ENCODE measurements at places on chromosomes 2 and 18.

DNA sequence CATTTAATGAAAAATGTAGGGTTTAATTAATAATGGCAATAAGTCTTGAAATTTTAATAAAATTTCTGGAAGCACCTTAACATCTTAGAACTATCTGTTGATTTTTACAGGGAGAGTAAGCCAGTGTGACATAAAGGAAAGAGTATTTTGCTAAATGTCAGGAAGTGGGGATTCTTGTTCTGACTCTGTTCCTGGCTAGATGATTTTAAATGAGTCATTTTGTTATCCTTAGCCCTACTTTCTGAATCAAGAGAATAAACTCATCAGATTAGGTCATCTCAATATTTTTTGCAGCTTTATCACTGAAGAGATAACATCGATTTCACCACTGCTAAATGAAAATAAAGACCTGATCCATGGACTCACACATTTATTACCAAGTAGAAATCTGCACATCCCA is 377.5 kb upstream of the CYRIA start:
- DNase-seq = no peak

DNA sequence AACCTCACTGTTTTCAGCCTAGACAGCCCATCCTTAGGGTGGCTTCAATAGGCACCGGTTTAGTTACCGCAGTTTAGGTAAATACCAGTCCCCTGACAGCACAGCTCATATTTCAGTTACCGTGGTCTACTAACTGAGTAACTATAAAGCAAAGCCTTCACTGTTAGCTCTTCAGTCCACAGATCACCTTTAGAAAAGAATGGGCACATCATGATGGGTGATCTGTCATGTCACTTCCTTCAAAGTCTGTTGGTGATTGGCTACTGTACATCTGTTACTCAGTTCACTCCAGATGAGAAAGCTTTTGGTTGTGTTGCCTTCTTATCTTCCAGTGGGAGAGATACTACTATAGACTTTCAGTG is 21.0 kb downstream of the SLC20A1 start:
- DNase-seq = no peak

- no peak for DNase-seq
These were observed 75.6 kb upstream of the KCNH7 start for GRCh38 chr2:162914161-162914560.

DNA sequence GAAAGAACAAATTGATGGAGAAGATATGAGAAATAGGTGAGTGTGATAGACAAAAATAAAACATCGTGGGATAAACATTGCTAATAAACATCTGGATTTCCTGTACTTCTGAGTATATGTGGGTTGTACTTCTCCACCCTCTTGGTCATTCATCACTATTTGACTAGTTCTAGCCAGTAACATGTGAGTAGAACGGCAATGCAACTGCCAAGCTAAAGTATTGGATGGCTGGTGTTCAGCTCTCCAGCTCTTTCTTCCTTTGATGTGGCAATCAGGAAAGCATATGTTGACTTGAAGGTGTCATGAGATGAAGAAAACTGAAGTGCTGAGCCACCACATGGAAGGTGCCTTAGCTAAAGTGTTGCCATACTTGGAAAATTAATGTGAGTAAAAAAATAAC is 144.9 kb downstream of the SCG2 start:
- DNase-seq = no peak

DNA sequence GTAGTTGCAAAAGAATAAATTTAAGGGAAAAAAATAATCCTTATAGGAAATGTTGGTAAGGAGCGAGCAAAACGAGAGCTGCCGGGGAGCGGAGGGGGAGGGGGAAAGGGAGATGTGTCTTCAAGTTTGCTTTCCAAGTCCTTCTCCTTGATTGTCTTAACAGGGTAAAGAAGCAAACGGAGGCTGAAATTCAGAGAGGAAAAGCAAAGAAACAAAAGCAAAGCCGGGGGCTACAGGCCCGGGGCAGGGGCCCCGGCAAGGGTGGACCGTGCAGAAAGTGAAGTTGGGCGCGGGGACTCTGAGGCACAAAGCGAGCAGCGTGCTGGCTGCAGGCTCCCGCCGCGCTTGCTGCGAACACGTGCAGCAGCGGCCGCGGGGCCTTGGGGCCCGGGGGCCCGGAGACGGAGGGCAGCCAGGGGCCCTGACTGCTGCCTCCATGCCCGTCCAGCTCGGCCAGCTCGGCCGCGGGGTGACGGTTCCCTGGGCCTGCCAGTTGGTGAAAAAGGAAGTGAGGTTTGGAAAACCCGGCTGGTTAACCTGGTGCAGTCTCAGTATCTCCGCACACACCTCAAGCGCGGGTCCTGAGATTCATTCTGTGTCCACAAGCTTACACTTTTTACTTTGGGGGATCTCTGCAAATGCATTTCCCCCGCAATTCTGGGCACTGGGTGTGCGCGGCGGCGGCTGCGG is 4.1 kb downstream of the BCL11A start:
- DNase-seq = no peak

- no peak for DNase-seq
These were observed 45.0 kb downstream of the SLC38A11 start for GRCh38 chr2:164910101-164910899.

All from keratinocyte (primary cell).